ENCODE measurements at places on chromosomes 1 and 21.
A peak's percentile ranks its signal among the peaks of the same experiment; 100 is the strongest.

DNA sequence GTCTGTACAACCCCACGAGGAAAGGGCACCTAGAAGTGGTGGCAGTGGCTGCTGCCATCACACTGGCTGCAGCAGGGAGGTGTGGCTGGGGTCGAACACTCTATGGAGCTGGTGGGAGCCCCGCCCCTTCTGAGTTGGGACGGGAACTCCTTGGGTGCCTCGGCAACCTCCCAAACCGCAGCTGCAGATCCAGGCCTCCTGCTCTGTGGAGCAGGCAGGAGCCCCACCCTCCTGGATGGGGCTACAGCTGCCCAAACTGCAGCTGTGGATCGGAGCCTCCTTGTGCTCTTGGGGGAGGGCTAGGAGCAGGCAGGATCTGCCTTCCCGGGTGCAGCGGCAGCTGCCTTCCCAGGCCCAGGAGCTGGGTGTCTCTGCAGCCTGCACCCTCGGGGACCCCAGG lies 38.9 kb upstream of the TARDBP start:
- DNase-seq, result no peak

DNA sequence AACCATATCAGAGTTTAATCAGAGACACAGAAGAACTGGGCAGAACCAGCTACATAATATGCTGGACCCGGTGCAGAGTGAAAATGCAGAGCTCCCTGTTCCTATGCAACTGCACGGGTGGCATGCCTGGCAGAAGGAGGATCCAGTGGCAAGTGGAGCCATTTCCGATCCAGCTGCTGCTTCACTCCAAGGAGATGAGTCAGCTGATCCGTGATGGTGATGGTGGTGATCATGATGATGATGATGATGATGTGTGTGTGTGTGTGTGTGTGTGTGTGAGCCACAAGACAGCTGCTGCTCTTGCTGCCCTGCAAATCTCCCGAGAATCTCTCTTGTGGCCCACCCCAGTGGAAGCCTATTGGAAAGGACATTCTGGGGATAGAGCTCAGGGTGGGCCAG lies 133.0 kb downstream of the URB2 start:
- no peak for DNase-seq

DNA sequence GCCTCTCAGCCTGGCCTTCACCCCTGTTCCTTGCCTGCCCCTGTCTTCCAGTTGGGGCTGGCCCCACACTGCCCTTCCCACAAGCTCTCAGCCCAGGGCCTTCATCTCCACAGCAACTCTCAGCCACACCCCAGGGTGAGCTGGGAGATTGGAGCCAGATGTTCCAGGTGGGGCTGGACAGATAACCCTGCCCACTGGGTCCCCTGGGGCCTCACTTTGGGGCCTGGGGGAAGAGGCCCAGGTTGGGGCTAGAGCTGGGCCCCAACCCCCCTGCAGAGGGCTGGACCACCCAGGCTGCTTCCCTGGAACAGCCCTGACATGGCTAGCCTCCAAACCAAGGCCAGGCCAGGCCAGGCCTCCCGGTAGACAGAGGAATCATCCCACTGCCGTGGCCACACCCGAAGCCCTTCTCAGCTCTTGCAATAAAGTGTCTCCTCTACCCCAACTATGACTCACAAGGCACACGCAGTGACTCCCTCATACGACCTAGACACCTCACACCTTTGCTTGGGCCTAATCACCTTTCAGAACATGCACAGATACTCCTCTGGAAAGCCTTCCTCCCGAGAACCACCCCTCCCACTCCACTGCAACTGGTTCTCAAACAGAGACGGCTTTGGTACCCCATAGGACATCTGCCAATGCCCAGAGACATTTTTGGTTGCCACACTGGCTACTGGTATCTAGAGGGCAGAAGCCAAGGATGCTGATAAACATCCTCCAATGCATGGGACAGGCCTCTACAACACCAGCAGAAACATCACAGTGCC lies 22.2 kb downstream of the SLC2A1 start:
- peak; percentile 40 for DNase-seq

DNA sequence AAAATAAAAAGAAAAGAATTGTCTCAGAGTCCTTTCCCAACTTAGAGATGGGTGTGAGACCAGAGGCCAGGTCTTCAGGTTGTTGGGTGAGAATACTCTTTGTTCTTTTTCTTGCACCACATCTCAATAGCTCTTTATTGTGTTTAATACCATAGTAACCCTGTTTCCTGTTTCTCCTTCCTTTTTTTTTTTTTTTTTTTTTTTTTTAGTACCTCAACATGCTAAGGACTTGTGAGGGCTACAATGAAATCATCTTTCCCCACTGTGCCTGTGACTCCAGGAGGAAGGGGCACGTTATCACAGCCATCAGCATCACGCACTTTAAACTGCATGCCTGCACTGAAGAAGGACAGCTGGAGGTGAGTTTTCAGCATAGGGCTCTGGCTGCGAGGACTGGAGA lies 24.4 kb downstream of the CELF3 start:
- DNase-seq, result no peak

DNA sequence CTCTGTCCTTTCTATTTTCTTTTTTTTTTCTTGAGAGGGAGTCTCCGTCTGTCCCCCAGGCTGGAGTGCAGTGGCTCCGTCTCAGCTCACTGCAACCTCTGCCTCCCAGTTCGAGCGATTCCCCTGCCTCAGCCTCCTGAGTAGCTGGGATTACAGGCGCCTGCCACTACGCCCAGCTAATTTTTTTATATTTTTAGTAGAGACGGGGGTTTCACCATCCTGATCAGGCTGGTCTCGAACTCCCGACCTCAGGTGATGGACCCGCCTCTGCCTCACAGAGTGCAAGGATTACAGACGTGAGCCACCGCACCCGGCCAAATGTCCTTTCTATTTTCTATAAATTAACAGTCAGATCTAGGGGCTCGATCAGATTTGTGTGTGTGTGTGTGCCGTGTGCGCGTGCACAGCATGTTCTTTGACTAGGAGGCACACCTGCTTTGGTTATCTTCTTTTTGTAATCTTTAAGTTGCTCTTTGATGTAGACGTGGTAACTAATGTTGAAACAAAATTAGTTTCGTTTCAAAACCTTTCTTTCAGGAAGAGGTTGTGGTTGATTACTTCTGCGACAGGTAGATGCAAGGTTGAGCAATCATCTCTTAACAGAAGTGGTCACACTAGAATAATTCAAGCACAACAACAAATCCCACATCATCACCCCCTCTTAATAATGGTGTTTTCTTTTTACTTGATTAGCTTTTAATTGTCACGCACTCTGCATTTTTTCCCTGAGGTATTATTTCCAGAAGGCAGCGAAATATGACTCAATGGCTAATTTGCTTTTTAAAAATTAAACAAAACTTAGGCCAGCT lies 779 bp upstream of the DEGS1 start:
- DNase-seq, result no peak

DNA sequence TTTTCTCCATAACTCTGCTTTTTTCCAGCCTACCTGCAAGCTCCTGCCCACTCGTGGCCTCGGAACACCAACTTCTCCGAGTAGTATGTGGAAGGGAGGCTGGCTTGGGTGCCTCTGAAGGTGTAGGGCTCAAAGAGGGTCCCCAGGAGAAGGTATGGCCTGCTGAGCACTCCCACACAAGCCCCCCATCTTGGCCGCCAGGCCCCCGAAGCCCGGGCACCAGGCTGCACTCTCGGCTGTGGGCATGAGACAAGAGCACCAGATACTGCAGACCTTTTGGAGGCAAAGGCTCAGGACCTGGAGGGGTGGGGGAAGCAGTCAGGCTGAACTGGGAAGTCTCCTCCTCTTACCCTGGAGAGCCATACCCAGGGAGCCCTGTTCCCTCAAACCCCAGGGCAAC lies 1.7 kb downstream of the ZNF692 start:
- DNase-seq, result no peak

All from lower lobe of right lung (tissue), 2 donors.